DMS 273 treated with DMSO at 0.1 percent for 48 hours (cell line): ENCODE measurements at places on chromosomes 6 and 20.
A peak's percentile ranks its signal among the peaks of the same experiment; 100 is the strongest.

- no peak for DNase-seq
Measured at GRCh38 chr6:11858439-11858838, 79.8 kb upstream of the ADTRP start.

- no peak for DNase-seq
Measured at GRCh38 chr6:24916496-24916895, 19.3 kb downstream of the RIPOR2 start.

GRCh38 chr20:56766528-56766927, 137.4 kb downstream of the TFAP2C start:
- DNase-seq = no peak

- no peak for DNase-seq
Measured at GRCh38 chr6:147459780-147460179, 48.7 kb upstream of the SAMD5 start.

DNA sequence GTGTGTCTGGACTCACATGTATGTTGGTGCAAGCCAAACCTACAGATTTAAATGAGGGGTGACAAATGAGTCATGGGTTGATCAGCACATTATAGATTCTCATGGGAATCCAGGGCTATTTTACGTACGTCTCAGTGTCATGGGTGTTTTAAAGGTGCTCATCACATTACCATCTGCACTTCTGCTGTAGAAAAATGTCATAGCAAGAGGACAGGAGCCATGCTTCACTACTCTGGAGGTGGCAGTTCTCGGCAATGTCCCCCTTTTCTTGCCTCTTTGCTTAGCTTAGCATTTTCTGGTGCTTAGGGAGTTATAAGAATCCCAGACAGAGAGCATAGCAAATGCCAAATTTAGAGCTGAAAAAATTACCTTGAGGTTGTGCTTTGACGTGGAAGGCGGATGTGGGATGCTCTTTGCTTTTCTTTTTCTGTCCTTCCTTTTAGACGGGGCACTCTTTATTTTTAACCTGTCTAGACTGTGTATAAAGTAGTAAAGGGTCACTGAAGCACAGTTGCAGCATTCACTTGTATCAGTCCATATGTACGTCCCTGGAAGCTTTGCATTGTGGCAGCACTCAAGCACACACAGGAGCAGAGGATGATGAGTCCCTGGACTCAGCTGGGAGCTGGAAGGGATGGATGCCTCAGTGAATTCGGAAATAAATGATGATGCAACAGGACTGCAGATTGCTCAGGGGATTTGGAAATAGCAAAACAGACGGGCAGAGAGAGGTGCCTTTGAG, 139.7 kb downstream of the SYNDIG1 start:
- DNase-seq = no peak

GRCh38 chr6:99446076-99446475, 21.0 kb upstream of the PNISR start:
- DNase-seq = no peak

DNA sequence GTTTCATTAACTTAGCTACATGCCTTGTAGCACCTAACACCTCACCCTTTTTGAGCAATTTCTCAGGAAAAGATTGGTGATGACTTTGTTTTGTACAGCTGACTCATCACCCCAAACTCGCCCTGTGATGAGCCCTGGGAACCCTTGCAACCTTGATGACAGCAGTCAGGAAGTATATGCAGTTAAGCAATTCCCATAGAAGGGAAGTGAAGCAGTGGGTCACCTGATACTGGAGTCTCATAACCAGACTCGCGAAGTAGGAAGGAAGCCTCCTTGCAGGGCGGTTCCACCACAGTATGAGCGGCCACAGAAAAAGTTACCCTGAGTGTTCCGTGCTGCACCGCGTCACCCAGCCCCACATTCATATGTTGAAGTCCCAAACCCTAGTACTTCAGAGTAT, 82.0 kb upstream of the EDN1 start:
- DNase-seq = no peak

DNA sequence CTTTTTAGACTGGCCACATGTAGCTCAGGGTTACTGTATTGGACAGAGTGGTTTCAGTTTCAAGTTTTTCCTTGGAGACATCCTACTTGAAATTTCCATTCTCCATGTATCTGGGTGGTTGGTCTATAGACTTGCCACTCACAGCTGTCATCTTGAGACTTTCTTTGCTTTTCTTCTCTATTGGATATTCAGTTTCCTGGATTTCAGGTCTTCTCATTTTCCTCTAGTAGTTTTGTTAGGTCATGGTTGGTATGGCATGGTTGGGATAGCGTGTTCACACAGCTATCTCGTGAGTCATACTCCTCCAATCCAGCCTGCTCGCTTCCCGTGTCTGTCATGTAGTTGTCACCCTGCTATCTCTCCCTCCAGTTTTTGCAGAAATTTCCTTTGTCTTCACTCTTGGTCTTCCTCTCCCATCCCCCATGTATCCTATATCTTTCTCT, 48.3 kb downstream of the PTPN1 start:
- no peak for DNase-seq

DNA sequence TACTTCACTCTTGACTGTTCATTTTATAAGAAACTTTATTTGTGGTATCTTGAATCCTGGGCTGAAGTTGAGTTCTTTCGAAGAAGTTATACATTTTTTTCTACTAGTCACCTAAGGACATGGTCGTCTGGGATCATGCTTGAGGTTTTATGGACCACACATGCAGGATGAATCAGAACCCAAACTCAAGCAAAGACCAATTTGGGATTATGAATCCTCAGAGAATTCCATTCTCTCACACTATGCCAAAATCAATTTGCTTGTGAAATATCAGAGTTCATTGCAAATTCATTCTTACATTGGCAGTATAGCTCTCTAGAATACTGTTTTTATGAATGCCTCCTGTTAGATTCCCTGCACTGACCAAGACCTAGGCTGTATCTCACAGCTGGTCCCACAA, 114.3 kb upstream of the HDAC2 start:
- DNase-seq = no peak

- no peak for DNase-seq
Measured at GRCh38 chr6:100730001-100730980, 150.8 kb downstream of the ASCC3 start.

DNA sequence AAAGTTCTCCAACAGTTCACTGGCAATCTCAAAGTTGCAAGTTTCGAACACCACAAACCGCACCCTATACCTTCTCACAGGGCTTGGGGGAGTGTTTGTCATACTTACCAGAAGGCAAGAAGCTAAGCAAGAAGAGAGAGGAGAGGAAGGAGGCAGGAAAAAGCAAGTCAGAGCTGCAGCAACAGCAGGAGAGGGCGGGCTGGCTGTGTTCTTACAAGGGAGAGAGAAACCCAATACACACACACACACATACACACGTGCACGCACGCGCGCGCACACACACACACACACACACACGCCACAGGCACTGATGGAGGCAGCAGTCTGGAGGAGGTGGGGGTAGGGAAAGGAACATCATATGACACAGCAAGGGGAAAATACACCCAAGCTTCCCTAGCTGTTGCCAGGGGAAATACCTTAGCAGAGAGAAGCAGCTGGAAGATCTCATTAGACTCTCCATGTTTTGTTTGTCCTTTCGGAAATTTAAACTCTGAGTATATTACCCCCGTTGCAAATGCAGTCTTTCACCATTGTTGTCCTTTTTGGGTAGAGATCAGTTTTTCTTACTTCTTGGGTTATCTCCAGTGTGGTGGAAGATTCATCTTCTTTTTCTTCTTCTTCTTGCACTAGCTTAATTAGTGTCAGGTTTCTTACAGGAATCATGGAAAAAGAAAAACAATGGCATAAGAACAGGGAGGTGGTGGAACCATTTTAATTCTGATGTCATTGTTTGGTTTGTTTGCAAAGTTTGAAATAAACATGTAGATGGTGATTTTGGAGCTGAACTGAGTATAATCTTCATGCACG, at the start of gene TXLNB:
Gene TXLNB, minus strand, starts transcription at position 186 of the 807 bp plus-strand sequence. CDS start 3,099 bp downstream, outside the sequence.
- peak; percentile 88 for DNase-seq

- no peak for DNase-seq
Measured at GRCh38 chr6:148565930-148566663, 180.7 kb upstream of the UST start.

DNA sequence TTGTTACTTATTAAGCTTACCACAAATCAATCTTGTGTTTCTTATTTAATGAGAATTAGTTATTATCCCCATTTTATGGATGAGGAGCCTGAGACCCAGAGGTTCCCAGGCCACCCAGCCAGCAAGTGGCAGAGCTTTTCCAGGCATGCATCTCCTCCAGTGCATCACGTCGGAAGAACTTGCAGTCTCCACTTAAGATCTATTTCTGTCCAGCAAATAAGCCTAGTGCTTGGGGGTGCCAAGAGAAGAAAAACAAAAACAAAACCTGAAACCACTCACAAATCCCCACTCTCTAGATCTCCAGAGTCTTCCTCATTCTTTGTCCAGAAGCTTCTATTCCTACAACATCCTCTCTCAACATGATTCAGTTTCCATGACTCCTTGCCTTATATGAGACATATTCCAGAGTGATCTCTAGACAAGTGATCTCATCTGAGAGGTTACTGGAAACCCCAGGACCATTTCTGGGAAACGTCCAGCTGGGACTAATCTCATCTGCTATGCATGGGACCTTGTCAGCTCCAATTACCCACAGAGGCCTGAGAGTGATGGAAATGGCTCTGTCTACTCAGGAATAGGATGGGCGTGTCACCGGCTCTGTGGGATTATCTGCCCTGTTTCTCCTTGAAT, 4.1 kb downstream of the GUCA1B start:
- no peak for DNase-seq

GRCh38 chr6:168616816-168617765, 176.1 kb downstream of the SMOC2 start:
- no peak for DNase-seq

DNA sequence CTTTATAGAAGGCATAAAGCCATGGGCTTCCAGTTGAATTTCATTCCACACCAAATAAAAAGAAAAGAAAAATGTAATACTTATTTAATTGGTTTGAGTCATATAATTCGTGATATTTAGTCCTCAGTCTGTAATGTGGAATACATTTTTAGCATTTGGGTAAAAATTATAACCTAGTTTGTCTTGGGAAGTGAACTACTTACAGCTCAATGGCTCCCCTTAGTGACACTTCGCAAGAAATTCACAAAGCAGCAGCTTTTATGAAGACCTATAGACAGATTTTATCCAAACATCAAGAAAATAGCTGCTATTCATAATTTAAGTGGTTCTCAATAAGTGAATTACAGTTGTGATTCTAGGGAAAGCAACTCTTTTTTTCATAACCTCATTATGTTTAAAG, 72.1 kb downstream of the RSPO3 start:
- no peak for DNase-seq

- no peak for DNase-seq
Measured at GRCh38 chr6:140980265-140980887, 1152.3 kb upstream of the GJE1 start.

DNA sequence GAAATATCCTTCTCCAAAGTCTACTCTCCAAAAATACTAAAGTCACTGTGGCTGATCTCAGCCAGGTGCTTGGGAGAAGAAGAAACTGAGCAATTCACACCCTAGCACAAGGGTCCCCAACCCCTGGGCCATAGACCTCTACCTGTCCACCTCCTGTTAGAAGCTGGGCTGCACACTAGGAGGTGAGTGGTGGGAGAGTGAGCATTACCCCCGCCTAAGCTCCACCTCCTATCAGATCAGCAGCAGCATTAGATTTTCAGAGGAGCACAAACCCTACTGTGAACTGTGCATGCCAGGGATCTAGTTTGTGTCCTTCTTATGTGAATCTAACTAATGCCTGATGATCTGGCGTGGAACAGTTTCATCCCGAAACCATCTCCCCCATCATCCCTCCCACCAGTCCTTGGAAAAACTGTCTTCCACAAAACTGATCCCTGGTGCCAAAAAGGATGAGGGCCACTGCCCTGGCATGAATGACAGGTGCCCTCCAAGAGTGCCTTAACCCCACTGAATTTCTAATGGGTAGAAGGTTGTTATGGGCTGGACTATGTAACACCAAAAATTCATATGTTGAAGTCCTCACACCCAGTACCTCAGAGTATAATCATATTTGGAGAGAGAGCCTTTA, 109.2 kb upstream of the CDYL start:
- no peak for DNase-seq

DNA sequence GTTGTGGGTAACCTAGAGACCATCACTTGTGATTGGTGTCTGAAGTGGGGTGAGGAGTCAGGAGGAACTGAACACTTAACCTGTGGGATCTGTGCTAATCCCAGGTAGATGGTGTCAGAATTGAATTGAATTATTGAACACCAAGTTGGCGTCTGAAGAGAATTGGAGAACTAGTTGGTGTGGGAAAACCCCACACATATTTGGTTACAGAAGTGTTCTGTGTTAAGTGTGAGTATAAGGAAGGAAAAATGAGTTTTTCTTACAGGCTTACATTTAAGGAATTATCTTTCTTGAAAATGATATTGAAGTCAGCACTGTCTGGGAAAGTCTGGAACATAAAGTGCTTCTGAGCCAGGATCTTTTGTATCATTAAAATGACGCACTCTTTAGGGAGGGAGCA, 182.9 kb upstream of the ECI2 start:
- no peak for DNase-seq

GRCh38 chr6:72811971-72812421, 190.1 kb downstream of the KCNQ5 start:
- DNase-seq = no peak

DNA sequence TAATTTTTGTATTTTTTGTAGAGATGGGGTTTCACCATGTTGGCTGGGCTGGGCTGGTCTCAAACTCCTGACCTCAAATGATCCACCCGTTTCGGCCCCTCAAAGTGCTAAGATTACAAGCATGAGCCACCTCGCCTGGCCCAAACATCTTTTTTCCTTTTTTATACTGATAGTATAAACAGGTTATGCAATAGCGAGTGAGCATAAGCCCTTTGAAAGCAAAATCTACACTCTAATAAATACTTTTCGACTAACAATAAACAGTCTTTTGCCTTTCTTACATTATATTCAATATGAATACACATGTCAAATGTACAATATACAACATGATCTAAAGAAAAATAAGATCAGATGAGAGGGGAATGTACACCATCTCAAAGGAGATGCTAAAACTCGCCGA, 38.7 kb downstream of the KIF13A start:
- no peak for DNase-seq

GRCh38 chr6:157597461-157598312, 216.7 kb downstream of the ZDHHC14 start:
- no peak for DNase-seq

GRCh38 chr6:109143191-109143590, 47.9 kb downstream of the CEP57L1 start:
- DNase-seq = no peak

DNA sequence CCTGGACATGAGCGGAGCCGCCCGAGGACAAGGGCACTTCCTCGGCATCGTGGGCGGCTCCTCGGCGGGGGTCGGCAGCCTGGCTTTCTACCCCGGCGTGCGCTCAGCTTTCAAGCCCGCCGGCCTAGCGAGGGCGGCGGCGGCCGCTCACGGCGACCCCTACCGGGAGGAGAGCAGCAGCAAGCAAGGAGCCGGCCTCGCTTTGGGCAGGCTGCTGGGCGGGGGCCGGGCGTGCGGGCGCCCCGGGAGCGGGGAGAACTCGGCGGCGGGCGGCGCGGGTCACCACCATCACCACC, 6.7 kb downstream of the PRDM13 start:
- peak; percentile 14 for DNase-seq
